ENCODE measurements at places on chromosomes 13 and 19. TPM values are rescaled to one million over a fixed set of nuclear protein-coding genes. Genes with fewer than 3 reads are reported as not detected.

The NLRP11 gene
- total RNA-seq, result not detected

The GATAD2A gene
- 29.7 TPM for total RNA-seq

The GCDH gene
- 30.5 TPM for total RNA-seq

The CATSPERD gene
- total RNA-seq, result not detected

The MUC16 gene
- total RNA-seq, result 0.94 TPM

The ASPDH gene
- not detected for total RNA-seq

The CDC42EP5 gene
- total RNA-seq, result 11.0 TPM

The SIGLEC8 gene
- total RNA-seq, result 0.15 TPM

The MAST1 gene
- total RNA-seq, result 0.12 TPM

The CPT1C gene
- 3.1 TPM for total RNA-seq

The AMH gene
- total RNA-seq, result 1.6 TPM

The DGKH gene
- total RNA-seq, result 5.2 TPM

The CYSLTR2 gene
- 5.0 TPM for total RNA-seq

The KLK3 gene
- not detected for total RNA-seq

The PRSS57 gene
- not detected for total RNA-seq

The RFPL4AL1 gene
- not detected for total RNA-seq

The CCL25 gene
- not detected for total RNA-seq

The ZNF177 gene
- total RNA-seq, result 3.8 TPM

The PDX1 gene
- total RNA-seq, result not detected

The KLK2 gene
- total RNA-seq, result not detected

The CCDC106 gene
- total RNA-seq, result 16.8 TPM

The ZNF440 gene
- 4.5 TPM for total RNA-seq

The KLC3 gene
- not detected for total RNA-seq

The CGB7 gene
- not detected for total RNA-seq

The NLRP7 gene
- total RNA-seq, result not detected

The ZNF708 gene
- total RNA-seq, result 3.1 TPM

The IZUMO4 gene
- total RNA-seq, result 1.9 TPM

The SARS2 gene
- total RNA-seq, result 13.2 TPM

The IGLON5 gene
- not detected for total RNA-seq

The SIGLEC6 gene
- 0.32 TPM for total RNA-seq

The SLITRK6 gene
- total RNA-seq, result 1.9 TPM

The PSG2 gene
- total RNA-seq, result not detected

The KLK8 gene
- total RNA-seq, result not detected

The UGGT2 gene
- 12.9 TPM for total RNA-seq

The ZFP14 gene
- 2.4 TPM for total RNA-seq

The FOSB gene
- 0.79 TPM for total RNA-seq

The MEIOSIN gene
- total RNA-seq, result not detected

The TMEM145 gene
- 0.64 TPM for total RNA-seq

The ZNF256 gene
- 11.0 TPM for total RNA-seq

All from left ventricle myocardium superior (tissue), 1 donor.